ENCODE measurements at places on chromosomes 7 and 10.

DNA sequence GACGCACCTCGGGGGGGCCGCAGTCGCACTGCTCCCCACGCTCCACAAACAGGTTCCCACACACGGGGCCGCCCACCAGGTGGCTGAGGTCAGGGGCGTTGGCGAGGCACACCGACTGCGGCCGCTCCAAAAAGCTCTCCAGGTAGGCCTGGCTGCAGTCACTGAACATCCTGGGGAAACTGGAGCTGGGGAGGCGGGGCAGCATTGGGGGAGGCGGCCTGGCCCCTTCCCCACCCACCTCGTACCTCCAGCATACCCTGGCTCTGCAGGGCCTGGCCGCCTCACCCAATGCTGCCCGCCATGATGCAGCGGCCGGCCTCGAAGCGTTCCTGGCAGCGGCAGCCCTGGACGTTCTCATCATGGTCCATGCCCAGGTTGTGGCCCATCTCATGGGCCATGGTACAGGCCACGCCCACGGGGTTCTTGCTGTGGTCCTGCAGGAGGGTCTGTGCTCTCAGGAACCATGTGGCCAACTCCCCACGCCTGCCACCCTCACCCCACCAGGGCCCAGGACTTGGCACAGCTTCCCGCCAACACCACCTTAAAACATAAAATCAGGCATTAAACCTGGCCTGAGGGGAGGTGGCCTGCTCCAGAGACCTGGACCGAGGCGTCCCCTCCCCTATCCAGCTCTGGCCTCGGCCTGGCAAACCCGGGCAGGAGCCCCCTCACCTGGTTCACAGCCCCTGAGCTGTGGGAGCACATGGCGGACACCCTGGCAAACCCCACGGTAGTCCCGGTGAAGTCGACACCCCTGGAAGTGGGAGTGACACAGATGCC lies 5.0 kb downstream of the ADAM8 start:
- DNase-seq, result no peak

GRCh38 chr10:65313406-65313805 lies 1612.4 kb upstream of the LRRTM3 start:
- DNase-seq, result no peak

GRCh38 chr7:17211307-17211836 lies 87.1 kb upstream of the AHR start:
- DNase-seq, result no peak

DNA sequence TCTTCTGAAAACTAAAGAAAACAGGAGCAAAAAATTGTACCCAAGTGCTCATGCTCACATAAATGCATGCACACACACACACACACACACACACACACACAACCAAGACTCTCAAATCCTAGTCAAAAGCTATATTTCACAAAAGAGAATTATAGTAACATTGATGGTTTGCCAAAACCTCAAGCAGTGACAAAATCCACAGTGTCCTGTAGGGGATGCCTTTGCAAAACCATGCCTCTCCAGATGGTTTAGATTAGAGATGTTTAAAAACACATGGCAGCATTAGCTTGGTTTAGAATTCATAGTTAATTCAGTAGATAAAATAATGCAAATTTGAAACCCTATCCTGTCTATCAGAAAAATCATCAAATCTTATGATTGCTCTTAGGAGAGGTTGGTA lies 232.2 kb downstream of the DYNC1I1 start:
- DNase-seq, result no peak

DNA sequence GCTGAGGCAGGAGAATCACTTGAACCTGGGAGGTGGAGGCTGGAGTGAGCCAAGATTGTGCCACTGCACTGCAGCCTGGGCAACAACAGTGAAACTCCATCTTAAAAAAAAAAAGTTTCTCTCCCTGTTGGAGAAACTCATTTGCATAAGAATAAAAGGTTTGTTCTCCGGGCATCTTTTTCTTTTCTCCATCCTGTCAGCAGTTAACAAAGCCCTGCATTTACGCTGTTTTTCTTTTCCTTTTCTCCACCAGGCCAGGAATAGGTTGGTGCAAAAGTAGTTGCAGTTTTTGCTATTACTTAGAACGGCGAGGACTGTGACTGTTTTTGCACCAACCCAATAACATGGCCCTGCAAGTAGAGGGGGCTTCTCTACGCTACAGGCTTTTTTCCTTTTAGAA lies 9.5 kb upstream of the URGCP start:
- DNase-seq, result no peak

Data from neural crest cell (in vitro differentiated cells).